ENCODE measurements at places on chromosomes 16 and 17.

- no peak for DNase-seq
Measured at GRCh38 chr17:19753051-19753509, 5.0 kb upstream of the ALDH3A1 start.

- no peak for DNase-seq
Measured at GRCh38 chr17:52026075-52026474, 132.4 kb downstream of the CA10 start.

GRCh38 chr17:16989230-16989952 is 17.5 kb upstream of the TNFRSF13B start:
- DNase-seq, result no peak

GRCh38 chr16:12348733-12349704 is 372.5 kb downstream of the SNX29 start:
- no peak for DNase-seq

- DNase-seq, result no peak
Measured at GRCh38 chr16:379961-380761, 1.6 kb downstream of the PGAP6 start.

DNA sequence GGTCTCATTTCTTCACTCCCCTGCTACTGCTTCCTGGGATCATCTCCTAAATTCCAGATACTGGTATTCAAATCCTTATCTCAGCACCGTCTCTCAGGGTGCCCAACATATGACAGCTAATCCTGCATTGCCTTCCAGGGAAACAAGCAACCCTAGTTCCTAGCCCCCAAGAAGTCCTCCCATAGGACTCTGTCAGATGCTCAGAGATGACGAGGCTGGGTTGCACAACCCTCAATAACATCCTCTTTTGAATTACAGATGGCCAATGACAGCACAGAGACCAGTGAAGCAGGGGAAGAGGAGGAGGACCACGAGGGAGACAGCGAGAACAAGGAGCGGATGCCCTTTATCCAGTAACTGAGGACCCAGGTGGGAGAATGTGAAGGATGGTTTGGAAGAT is 45.0 kb upstream of the CLEC3A start:
- no peak for DNase-seq

GRCh38 chr16:67187175-67187890 is 2.6 kb downstream of the EXOC3L1 start:
- no peak for DNase-seq

Data from activated naive CD4-positive, alpha-beta T cell (primary cell).